ENCODE measurements at places on chromosomes 4 and X. TPM values are rescaled to one million over a fixed set of nuclear protein-coding genes. Genes with fewer than 3 reads are reported as not detected.

PAGE5 gene
- not detected for total RNA-seq

MAGEB1 gene
- not detected for total RNA-seq

MAGEA6 gene
- not detected for total RNA-seq

MCF2 gene
- 0.34 TPM for total RNA-seq

PNMA6F gene
- total RNA-seq, result not detected

USP17L30 gene
- not detected for total RNA-seq

GUF1 gene
- 46.7 TPM for total RNA-seq

- DNase-seq, result no peak
- no peaks in the 10 kb centered on the region for H3K4me1 ChIP-seq
- H3K36me3 ChIP-seq, result peaks cover 8% of the 10 kb centered on the region
- H3K4me3 ChIP-seq, result no peak overlapping the region
- H3K27ac ChIP-seq, result no peak overlapping the region
- H3K27me3 ChIP-seq, result peaks cover 1% of the 10 kb centered on the region
These were observed 21.1 kb downstream of the RNF212 start for GRCh38 chr4:1092026-1092982.

DNA sequence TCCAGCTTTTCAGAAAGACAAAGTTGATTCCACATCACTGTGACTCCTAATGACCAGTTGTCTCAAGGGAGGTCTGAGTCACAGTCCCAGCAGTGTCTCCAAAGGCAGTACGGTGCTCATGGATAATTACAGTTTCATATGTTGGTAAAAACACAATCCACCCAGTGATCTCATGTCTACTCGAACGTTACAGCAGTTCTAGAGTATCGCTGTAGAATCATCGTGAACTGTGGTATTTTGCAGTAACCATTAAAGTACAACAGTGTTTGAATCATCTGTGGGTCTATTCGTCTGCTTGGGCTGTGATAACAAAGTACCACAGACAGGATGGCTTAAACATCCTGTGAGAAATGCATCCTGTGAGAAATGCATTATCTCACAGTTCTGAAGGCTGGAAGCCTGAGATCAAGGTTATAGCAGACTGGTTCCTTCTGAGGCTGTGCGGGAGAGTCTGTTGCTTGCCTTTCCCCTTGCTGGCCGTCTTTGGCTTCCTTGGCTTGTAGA, 121.1 kb upstream of the SORBS2 start:
- H3K4me1 ChIP-seq, result no peaks in the 10 kb centered on the region
- no peak overlapping the region for H3K27ac ChIP-seq
- H3K4me3 ChIP-seq, result no peak overlapping the region
- DNase-seq, result no peak
- peaks cover 9% of the 10 kb centered on the region for H3K27me3 ChIP-seq

GRCh38 chrX:125202591-125203248, 117.0 kb upstream of the TEX13C start:
- H3K4me3 ChIP-seq, result peak overlapping the region; percentile 59
- peak; percentile 16 for DNase-seq
- peaks cover 30% of the 10 kb centered on the region for H3K27me3 ChIP-seq
- no peaks in the 10 kb centered on the region for H3K36me3 ChIP-seq
- H3K27ac ChIP-seq, result no peak overlapping the region
- H3K4me1 ChIP-seq, result peaks cover 18% of the 10 kb centered on the region

GRCh38 chr4:55021214-55021613, 104.2 kb downstream of the KDR start:
- no peaks in the 10 kb centered on the region for H3K4me1 ChIP-seq
- peaks cover 10% of the 10 kb centered on the region for H3K27me3 ChIP-seq
- no peaks in the 10 kb centered on the region for H3K36me3 ChIP-seq
- no peak overlapping the region for H3K27ac ChIP-seq
- DNase-seq, result no peak
- H3K4me3 ChIP-seq, result no peak overlapping the region

GRCh38 chr4:181819946-181820345, 423.3 kb upstream of the TENM3 start:
- DNase-seq, result no peak
- H3K27me3 ChIP-seq, result no peaks in the 10 kb centered on the region
- H3K4me1 ChIP-seq, result no peaks in the 10 kb centered on the region
- H3K4me3 ChIP-seq, result no peak overlapping the region
- H3K36me3 ChIP-seq, result no peaks in the 10 kb centered on the region

- no peaks in the 10 kb centered on the region for H3K27me3 ChIP-seq
- peak; percentile 77 for DNase-seq
- peak overlapping the region; percentile 89 for H3K27ac ChIP-seq
- H3K4me3 ChIP-seq, result peak overlapping the region; percentile 11
- H3K4me1 ChIP-seq, result peaks cover 77% of the 10 kb centered on the region
These were observed 82.6 kb downstream of the HADH start for GRCh38 chr4:108072300-108072699.

GRCh38 chr4:142155347-142155746, 519.0 kb downstream of the IL15 start:
- no peaks in the 10 kb centered on the region for H3K27me3 ChIP-seq
- peaks cover 61% of the 10 kb centered on the region for H3K36me3 ChIP-seq
- H3K27ac ChIP-seq, result no peak overlapping the region
- DNase-seq, result no peak
- H3K4me1 ChIP-seq, result peaks cover 16% of the 10 kb centered on the region

DNA sequence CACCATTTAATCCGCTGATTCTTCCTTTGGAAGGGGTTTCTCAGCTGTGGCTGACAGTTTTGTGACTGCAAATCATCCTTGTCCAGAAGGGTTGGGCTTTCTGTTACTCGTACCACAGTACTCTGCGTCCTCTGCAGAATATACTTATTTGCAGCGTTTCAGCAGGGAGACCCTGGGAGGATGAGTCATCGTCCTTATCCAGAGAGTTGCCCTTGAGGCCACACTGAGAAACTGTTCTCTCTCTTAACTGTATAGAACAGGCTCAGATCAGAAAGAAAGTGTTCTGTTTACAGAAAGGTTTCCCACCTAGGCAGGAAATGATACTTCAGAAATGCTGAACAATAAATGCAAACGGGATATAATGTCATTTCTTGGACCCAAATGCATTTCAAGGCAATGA, 47.8 kb upstream of the DDX53 start:
- no peak for DNase-seq
- no peaks in the 10 kb centered on the region for H3K4me1 ChIP-seq
- no peak overlapping the region for H3K4me3 ChIP-seq
- no peaks in the 10 kb centered on the region for H3K36me3 ChIP-seq
- no peaks in the 10 kb centered on the region for H3K27me3 ChIP-seq
- no peak overlapping the region for H3K27ac ChIP-seq

GRCh38 chrX:149910178-149910695, 19.1 kb upstream of the HSFX4 start:
- H3K27ac ChIP-seq, result no peak overlapping the region
- H3K27me3 ChIP-seq, result no peaks in the 10 kb centered on the region
- DNase-seq, result no peak
- no peaks in the 10 kb centered on the region for H3K4me1 ChIP-seq

GRCh38 chrX:133869270-133869669, 116.1 kb downstream of the GPC3 start:
- no peak for DNase-seq
- no peaks in the 10 kb centered on the region for H3K27me3 ChIP-seq
- H3K27ac ChIP-seq, result no peak overlapping the region

GRCh38 chr4:156242390-156242789, 288.7 kb upstream of the CTSO start:
- no peak for DNase-seq
- no peak overlapping the region for H3K4me3 ChIP-seq
- H3K27ac ChIP-seq, result no peak overlapping the region
- H3K36me3 ChIP-seq, result no peaks in the 10 kb centered on the region

- H3K36me3 ChIP-seq, result no peaks in the 10 kb centered on the region
- H3K4me3 ChIP-seq, result no peak overlapping the region
These were observed 303.8 kb upstream of the TENM3 start for GRCh38 chr4:181939199-181939945.

DNA sequence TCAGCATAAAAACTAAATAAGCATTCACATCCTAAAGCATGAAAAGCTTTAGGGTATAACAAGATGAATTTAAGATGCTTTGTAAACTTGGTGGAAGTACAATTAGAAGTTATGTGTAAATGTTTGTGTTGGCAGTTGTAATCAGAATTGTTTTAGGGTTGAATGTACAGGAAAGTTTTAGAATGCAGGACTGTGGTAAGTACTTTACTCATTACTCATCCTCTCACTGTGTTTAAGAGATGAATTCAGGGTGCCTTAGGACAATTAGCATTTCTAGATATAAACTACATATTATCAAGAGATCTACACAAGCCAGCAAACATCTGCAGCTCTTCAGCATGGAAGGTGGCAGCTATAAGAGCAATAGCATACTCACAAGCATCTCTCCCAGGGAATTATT, 77.5 kb upstream of the ELOVL6 start:
- peaks cover 11% of the 10 kb centered on the region for H3K27me3 ChIP-seq
- no peaks in the 10 kb centered on the region for H3K36me3 ChIP-seq
- H3K4me1 ChIP-seq, result no peaks in the 10 kb centered on the region
- no peak overlapping the region for H3K27ac ChIP-seq

DNA sequence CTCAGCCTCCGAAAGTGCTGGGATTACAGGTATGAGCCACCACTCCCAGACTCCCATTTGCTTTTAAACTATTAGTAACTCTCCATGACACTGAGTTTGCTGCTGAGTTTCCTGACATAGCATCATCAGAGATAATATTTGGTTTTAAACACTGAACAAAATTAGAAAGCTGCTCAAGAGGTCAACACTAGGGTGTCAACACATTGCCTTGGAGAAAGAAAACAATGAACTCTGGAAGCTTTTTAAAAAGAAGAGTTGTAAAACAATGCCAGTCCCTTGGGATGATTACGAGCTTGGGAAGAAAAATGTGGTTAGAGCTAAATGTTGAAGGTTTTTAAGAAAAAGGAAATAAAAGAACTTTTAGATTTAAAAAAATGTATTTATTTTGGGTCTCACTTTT, 264.8 kb downstream of the CAMK2D start:
- H3K36me3 ChIP-seq, result peaks cover 53% of the 10 kb centered on the region
- DNase-seq, result no peak
- H3K4me3 ChIP-seq, result no peak overlapping the region
- H3K27me3 ChIP-seq, result no peaks in the 10 kb centered on the region

GRCh38 chrX:133530960-133531359, 115.7 kb upstream of the GPC4 start:
- no peak overlapping the region for H3K27ac ChIP-seq
- no peaks in the 10 kb centered on the region for H3K36me3 ChIP-seq
- DNase-seq, result no peak

DNA sequence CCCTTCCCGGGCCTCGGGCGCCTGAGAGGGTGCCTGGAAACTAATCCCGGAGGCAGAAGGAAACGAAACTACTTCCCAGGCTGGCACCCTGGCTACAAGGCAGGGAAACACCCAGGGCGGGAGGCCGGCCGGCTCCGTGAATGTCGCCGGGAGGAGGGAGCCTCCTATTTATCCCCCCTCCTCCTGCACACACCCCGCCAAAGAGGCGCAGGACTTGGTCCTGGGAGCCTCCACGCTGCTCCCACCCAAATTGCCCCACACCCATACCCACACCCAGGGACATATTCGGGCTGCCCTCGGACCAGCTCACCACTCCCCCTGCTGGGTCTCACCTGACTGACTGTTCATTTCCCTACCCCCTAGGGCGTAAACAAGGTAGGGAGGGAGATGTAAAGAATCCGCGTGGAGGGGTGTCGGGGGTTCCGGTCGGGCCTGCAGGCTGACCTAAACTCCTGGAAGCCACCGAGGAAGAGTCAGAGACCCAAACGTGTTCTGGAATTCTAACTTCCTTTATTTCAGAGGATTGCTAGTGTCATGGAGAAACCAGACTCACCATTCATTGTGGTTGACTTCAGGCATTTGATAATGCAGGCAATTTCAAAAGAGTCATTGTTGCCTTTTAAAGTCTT, at the start of gene BTC:
TSS of gene BTC (minus strand) at position 142 of the 629 bp plus-strand sequence. CDS start 198 bp downstream, outside the sequence.
- peaks cover 50% of the 10 kb centered on the region for H3K27me3 ChIP-seq
- H3K4me3 ChIP-seq, result no peak within 1 kb of the TSS
- peaks cover 7% of the 10 kb centered on the region for H3K4me1 ChIP-seq
- DNase-seq, result peak; percentile 17
- H3K36me3 ChIP-seq, result no peaks in the 10 kb centered on the region
- no peak within 1 kb of the TSS for H3K27ac ChIP-seq

DNA sequence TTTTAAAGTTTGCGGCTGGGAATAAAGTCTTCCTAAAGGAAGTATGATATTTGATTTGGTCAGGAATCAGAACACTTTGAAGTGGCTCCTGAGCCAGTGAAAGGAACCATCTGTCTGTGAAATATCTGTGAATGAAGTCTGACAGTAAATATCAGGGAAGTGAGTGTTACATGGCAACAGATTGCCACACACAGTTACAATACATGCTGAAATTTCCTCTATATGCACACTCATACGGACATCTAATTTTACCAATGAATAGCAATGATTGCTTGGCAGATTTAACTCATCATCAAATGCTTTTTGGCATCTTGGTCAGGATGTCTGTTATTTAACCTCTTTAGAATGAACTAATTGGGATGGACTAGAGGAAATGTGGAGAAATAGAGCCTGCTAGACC, 1023.8 kb downstream of the FAT4 start:
- H3K4me3 ChIP-seq, result no peak overlapping the region
- no peak for DNase-seq
- H3K36me3 ChIP-seq, result no peaks in the 10 kb centered on the region
- H3K4me1 ChIP-seq, result no peaks in the 10 kb centered on the region
- no peak overlapping the region for H3K27ac ChIP-seq
- H3K27me3 ChIP-seq, result no peaks in the 10 kb centered on the region

DNA sequence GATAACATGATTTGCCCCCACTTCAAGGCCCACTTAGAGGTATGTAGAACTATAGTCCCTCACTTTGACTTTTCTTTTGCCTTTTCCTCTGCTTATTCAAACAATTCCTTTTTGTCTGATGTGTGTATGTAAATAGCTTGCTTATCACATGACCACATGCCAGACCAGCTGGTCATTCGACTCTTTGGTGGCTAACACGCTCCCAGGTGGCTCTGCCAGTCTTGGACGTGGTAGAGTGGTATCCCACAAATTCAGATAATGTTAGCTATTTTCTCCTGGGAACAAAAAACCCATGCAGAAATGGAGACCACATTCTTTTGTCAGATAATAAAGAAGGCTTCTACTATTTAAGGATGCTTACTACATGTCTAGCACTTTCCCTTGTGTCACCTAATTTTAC, 47.9 kb downstream of the ARHGAP24 start:
- H3K4me1 ChIP-seq, result no peaks in the 10 kb centered on the region
- H3K27me3 ChIP-seq, result no peaks in the 10 kb centered on the region
- no peak for DNase-seq

DNA sequence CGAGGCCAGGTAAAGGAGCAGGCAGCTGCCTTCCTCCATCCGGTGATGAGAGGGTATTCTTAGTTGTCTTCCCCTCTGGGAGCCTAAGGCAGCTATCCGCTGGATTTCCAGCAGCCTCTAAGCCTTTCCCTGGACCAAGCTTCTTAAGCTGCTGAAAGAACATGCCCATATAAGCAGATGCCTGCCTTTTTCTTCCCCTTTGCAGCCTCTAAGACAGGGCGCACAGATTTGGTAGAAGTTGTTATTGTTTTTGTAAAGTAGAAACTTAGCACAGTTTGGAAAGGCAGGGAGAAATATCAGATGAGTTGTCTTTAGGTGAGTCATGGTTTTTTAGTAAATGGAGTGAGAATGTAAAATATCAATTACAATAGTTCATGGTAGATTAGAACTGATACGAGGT, 210.8 kb downstream of the ARHGAP10 start:
- H3K27me3 ChIP-seq, result no peaks in the 10 kb centered on the region
- no peak for DNase-seq
- H3K36me3 ChIP-seq, result peaks cover 6% of the 10 kb centered on the region

GRCh38 chr4:154231806-154232478, 259.7 kb downstream of the DCHS2 start:
- H3K27ac ChIP-seq, result no peak overlapping the region
- H3K36me3 ChIP-seq, result no peaks in the 10 kb centered on the region
- H3K27me3 ChIP-seq, result peaks cover 33% of the 10 kb centered on the region
- H3K4me1 ChIP-seq, result no peaks in the 10 kb centered on the region
- no peak overlapping the region for H3K4me3 ChIP-seq
- no peak for DNase-seq

GRCh38 chrX:3522101-3522650, 175.7 kb upstream of the MXRA5 start:
- H3K27me3 ChIP-seq, result no peaks in the 10 kb centered on the region
- no peak for DNase-seq
- no peaks in the 10 kb centered on the region for H3K36me3 ChIP-seq
- no peak overlapping the region for H3K4me3 ChIP-seq
- H3K4me1 ChIP-seq, result no peaks in the 10 kb centered on the region
